AG04450 (cell line): ENCODE measurements at places on chromosomes 1 and 21.

DNA sequence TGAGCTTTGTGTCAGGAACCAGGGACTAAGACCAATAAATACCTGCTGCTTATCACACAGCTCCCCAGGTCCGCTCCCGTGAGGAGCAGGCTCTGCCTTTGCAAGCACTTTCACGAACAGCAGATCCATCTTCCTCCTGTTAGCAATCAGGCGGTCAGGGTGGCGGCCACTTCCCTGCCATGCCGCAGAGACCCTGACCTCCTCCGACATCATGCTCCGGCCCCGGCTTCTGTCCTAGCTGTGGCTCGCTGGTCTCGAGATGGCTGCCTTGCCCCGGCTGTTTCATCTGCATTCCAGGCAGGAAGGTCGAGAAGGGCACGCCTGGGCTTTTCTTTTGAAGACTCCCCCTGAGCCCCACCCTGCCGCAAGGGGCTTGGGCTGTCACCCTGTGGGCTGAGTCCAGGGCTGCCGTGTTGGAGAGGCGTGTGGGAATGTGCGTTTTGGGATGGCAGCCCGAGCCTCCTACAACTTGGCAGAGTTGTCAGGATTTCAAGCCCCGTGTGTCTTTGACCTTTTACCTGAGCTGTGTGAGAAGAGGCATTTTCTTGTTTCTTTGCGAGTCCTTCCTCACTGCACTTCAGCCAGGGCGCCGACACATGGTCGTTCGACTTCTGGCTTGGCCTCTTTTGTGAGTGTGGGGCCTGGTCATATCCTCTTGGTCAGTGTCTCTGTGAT is 59.5 kb downstream of the AGPAT3 start:
- no peak for DNase-seq

DNA sequence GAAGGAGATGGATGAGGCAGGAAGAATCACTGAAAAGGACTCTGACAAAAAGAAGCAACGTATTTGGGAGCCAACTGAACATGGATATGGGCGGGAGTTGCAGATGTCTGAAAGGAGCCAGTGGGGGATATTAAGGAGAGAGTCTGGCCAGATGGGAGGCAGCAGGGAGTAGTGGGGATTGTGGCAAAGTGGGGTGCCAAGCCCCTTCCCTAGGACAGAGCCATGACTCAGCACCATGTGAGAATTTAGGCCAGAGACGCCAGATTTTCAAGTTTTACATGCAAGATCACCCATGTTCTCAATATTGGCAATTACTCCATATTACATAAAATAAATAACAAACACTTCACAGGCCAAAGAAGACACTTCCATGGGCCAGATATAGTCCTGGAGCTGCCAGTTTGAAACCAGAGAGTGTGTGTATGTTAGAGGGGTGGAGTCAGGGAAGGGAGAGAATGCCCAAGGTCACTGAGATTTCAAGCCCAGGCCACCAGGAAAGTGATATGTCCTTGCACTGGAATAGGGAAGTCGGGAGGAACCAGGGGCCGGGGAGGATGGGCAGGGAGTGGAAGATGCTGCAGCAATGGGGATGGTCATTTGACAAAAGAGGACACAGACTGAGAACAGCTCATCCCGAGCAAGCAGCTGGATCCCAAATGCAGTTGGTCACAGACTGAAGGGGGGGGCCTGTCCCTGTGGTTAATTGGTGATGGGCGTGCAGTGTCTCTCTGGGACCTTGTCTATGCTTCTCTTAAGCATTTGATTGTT is 23.5 kb downstream of the TMEM51 start:
- DNase-seq: no peak

- no peak for DNase-seq
Observed at GRCh38 chr1:157833145-157833544, 8.5 kb downstream of the CD5L start.

- DNase-seq: peak; percentile 94
Observed at GRCh38 chr1:227192163-227192562, 126.1 kb downstream of the CDC42BPA start.

DNA sequence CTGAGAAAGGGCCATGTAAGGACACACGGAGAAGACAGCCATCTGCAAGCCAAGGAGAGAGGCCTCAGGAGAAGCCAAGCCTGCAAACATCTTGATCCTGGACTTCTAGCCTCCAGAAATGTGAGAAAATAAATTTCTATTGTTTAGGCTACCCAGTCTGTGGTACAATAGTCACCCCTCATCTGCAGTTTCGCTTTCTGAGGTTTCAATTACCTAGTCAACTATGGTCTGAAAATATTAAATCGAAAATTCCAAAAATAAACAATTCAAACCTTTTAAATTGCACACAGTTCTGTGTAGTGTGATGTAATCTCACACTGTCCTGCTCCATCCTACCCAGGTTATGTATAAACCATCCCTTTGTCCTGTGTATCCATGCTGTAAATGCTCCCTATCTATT is 52.6 kb downstream of the ZNF644 start:
- no peak for DNase-seq

GRCh38 chr1:101485712-101486111 is 248.9 kb downstream of the S1PR1 start:
- no peak for DNase-seq

DNA sequence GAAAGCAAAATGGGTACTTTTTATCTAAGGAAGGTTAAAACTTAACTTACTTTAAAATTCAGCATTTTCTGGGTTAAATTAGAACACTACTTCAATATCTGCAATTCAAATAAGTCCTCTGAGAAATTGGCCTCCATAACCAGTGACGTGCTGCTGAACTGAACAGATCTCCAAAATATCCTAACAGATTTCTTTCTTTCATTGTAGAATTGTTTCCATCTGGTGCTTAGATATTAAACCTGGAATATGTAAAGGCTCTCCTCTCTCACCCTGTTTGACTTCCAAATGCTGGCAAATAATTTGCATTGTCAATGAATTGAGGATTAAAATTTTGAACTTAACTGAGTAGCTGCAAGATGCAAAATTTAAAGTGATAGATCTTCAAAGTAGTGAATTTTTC is 316.9 kb upstream of the CXADR start:
- no peak for DNase-seq

- no peak for DNase-seq
Observed at GRCh38 chr1:4590756-4591155, 63.7 kb upstream of the AJAP1 start.

- DNase-seq: no peak
Observed at GRCh38 chr21:45629046-45629981, 14.2 kb upstream of the PCBP3 start.

DNA sequence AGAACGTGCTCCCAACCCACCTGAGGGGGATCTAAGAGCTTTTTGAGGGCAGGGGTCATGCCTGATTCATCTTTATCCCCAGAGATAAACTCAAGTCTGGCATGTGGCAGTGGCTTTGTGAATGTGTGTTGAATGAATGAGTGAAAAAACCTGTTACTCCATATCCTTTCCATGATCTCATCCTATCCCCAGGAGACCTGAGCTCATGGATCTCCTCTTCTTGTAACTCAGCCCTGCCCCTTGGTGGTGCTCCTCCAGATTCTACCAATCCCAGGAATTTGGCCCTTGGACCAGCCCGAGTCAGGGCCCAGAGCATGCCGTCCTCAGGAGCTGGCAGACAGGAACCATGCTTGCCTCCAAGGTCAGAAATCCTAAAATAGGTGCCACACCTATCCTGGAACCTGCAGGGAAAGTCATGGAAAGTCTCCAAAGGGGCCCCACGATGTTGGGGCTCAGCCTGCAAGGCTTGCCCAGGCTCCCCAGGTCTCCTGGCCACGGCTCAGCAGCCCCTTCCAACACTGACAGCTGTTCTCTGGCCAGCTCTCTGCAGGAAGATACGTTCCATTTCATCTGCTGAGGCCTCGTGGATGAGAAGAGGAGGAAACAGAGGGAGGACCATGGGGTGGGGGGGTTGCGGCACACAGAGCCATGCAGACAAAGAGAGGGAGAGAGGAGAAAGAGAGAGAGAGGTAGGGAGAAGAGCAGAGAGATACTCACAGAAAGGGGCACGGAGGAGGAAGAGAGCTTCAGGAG is 214.6 kb downstream of the TRABD2B start:
- no peak for DNase-seq

GRCh38 chr1:204782118-204782700 is 88.5 kb upstream of the NFASC start:
- no peak for DNase-seq

- DNase-seq: no peak
Observed at GRCh38 chr21:44940116-44940631, 345 bp downstream of the SLX9 start.

GRCh38 chr1:67342076-67342890 is 34.6 kb downstream of the IL12RB2 start:
- no peak for DNase-seq

DNA sequence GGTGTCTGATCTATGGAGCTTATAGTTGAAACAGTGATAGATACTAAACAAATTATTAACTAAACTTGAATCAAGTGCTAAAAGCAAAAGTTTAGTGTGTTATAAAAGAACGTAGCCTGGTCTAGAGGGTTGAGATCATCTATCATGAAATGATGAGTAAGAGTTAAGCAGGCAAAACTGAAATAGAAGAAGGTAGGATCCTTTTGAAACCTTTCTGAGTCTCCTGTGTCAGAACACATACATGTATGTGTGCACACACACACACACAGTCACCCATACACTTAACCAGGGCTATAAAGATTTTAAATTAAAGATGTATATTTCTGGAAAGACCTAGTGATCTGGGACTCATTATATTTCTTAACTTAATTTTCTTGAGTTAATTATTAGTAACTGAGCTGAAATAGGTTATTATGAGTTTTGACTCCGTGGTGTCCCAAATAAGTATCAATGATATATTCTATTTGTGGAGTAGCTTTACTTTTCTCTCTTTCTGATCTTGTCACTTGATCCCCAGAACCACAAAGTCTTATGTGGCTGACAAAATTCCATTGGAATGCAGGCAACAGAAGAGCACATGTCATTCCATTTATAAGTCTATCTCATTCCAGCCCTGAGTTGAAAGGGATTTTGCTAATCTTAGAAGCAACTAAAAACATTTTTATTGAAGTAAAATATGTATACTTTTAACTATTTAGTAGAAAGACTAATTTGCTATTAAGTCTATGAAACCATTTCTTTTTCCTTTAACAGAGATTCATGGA is 70.7 kb downstream of the PRRX1 start:
- no peak for DNase-seq

DNA sequence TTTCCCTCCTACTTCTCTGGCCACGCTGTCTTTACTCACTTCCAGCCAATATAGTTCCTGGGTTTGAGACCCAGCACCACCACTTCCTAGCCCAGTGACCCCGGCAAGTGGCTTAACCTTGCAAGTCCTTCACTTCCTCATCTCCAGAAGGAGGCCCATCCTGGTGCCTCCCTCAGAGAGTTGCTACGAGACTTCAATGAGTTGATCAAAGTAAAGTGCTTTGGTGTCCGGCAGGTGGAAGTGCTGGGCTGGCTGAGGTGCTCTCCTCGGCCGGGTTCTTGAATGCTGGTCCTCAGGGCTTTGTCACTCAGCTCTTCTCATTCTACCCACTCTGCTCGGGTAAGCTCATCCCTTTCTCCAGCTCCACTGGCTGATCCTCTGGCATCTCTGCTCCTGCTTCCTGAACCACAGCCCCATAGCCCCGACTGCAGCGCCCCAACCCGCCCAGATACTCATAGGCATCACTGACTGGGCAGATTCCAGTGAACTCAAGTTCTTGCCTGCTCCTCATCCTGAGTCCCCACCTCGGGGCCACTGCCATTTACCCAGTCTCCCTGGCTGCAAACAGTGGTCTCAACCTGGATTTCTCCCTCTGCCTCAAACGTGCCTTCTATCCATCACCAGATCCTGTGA is 75.8 kb upstream of the WNT4 start:
- DNase-seq: no peak

DNA sequence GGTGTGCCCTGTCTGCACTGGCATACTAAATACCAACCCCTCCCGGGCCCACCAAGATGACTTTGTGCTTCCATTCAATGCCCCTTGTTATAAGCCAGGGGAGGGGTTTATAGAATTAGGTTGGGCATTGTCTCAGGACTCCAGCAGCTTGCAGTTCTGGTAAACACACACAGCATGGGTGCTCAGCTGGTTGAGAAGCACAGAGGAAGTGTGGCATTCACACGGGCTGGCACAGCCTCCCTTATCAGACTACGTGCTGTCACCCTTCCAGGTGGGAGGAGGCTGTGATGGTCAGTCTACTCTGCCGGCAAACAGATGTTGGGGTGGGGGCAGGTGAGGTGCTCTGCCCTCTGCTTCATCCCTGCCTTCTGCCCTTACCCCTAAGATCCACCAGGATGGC is 15.0 kb upstream of the SLC6A17 start:
- DNase-seq: no peak

GRCh38 chr21:23955135-23955843 is 1652.0 kb downstream of the MRPL39 start:
- DNase-seq: no peak

- DNase-seq: no peak
Observed at GRCh38 chr1:206014601-206015000, 9.1 kb downstream of the CTSE start.

DNA sequence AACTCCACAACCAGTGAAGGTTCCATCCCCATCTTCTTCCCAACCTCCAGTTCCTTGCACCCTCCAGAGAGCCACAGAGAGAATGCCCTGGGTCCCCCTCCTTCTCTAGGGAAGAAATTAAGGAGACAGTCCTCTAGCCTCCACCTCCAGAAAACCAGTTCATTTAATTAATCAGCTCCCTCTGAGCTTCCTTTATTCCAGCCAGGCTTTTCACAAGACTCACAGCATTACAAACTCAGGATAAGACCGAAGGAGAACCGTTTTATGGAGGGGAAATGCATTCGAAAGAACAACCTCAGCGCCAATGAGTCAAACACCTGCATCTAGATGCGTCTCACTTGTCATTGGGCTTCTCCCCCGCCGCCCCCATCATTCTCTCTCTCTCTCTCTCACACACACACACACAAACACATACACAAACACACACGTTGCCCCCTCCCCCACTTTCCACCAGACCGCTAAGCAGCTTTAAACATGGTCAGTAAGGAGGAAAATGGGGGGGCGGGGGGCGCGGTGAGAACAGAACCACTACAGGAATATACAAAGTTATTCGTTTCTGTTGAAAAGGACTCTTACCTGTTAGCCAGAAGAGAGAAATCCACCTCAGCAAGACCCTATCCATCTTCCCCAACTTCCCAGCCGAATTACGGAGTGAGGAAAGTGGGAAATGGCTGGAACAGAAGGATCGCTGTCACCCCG is 544 bp downstream of the ILDR2 start:
- DNase-seq: no peak

DNA sequence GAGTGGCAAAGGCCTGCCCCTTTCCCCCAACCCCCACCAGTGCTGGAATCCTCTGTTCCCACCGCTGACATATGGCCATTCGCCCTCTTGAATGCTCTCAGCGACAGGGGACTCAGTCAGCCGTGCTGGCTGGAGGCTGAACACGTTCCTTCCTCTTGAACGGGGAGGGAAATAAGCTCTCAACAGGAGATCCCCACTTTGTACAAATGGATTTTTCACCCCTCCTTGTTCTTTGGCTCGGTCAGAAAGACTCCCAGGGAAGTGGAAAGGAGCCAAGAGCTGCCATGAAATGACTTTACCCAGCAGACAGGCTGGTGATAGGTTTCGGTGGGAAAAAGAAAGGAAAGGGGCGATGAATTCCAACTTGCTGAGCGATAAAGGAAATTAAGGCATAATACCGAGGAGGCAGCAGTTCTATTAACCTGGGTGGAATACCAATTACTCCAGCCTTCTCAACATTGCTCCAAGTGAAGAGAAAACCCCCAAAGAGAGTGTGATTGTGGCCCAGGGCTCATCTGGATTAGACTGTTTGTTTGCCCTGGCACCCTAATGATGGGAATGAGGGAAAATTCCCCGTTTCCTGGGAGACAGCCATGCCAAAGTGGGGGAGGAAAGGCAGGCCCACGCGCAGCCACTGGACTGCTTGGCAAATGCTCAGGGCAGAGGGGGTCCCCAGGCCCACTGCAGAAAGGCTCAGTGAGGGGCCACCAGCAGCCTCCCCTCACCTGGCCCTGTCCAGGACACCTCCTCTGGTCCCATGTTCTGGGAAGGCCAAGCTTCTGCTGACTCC is 23.9 kb downstream of the LRP8 start:
- no peak for DNase-seq
